ENCODE measurements at places on chromosomes 12 and 14. TPM values are rescaled to one million over a fixed set of nuclear protein-coding genes. Genes with fewer than 3 reads are reported as not detected.

EML5 gene
- total RNA-seq: 1.7 TPM

GLT8D2 gene
- total RNA-seq: not detected

CEBPE gene
- 0.50 TPM for total RNA-seq

AQP2 gene
- not detected for total RNA-seq

DNA sequence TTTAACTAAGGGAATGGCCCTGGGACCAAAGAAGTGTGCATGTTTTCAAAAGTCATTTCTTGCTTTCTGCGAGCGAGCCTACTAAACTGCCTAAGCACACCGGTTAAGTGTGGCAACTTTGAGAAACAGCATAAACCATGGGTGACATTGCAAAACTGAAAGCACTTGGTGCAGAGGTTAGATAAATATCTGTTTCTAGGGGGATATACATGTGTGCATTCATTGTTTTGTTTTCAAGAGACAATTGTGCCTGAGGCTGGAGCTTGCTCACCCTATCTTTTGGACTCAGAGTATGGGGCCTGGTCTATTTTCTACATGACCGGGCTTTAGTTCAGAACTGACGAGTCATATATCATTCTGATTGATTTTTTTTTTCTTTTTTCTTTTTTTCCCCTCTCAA is 923.4 kb downstream of the NRXN3 start:
- DNase-seq: no peak
- no peaks in the 10 kb centered on the region for H3K4me1 ChIP-seq
- no peaks in the 10 kb centered on the region for H3K27me3 ChIP-seq

DNA sequence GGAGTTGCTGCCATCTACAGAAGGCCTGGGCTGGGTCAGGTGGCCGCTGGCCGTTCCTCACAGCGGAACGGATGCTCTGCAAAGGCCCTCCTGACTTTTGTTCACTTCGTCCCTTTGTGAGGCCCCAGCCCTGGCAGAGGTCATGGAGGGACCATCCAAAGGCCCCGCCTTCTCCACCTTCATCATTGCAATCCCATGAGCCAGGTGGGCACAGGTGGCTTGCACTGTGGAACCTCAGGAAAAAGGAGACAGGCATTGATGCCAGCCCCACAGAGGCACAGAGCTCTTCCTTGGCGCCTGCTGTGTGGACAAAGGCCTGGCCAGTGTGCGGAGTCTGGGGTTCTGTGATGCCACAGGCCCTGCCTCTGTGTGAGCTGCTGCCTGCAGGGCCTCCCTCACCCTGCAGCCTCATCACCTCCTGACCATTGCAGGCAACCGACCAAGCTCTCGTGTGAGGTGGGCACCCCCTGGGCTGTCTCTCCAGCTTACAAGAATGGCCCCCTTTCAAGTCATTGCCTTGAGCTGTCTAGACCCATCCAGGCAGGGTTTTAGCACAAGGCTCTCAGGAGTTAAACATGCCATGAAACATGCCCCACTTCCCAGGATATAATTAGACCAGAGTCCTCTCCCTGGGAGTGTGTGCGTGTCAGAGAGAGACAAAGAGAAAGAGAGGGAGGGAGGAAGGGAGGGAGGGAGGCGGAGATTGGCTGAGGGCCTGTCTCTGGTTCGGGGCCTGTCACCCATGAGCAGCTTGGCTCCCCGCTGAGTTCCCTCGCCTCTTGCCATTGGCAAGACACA is 19.3 kb downstream of the NFKBIA start:
- H3K4me3 ChIP-seq: no peak overlapping the region
- H3K4me1 ChIP-seq: no peaks in the 10 kb centered on the region
- H3K27ac ChIP-seq: no peak overlapping the region
- no peak for DNase-seq

All from activated CD8-positive, alpha-beta T cell treated with anti-CD3 and anti-CD28 coated beads, Interleukin-2, amount 10 ng/mL, durations not matched to agents 7 days and 5 days (primary cell).